ENCODE measurements at places on chromosomes 11 and 22. TPM values are rescaled to one million over a fixed set of nuclear protein-coding genes. Genes with fewer than 3 reads are reported as not detected.

GRCh38 chr11:108341654-108342053 lies 118.8 kb downstream of the ATM start:
- H3K4me3 ChIP-seq = no peak overlapping the region
- H3K4me1 ChIP-seq = no peaks in the 10 kb centered on the region
- no peak for DNase-seq

- H3K4me1 ChIP-seq = peaks cover 12% of the 10 kb centered on the region
- H3K36me3 ChIP-seq = peaks cover 78% of the 10 kb centered on the region
- DNase-seq = no peak
- H3K27me3 ChIP-seq = no peaks in the 10 kb centered on the region
- peak overlapping the region; percentile 90 for H3K27ac ChIP-seq
- no peak overlapping the region for H3K4me3 ChIP-seq
These were observed 11.3 kb downstream of the PHRF1 start for GRCh38 chr11:587546-587945.

APOL3 gene
- 20.1 TPM for total RNA-seq

DNA sequence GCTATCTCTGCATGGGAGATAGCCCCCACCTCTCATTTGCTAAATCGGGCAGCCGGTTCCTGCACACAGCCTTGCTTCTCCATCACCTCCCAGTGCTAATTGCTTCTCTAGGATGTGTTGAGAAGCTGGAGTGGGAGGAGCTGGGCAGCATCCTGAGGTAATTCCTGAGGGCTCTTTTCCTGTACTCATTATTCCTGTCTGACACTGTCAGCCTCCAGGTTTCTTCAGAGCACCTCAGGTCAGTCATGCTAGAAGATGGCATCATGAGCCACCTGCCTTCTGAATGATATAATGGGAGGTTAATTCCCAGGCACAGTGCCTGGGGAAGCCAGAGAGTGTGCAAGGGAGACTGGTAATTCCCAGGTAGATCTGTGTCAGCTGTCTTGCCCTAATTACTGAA lies 133.0 kb downstream of the RAB38 start:
- no peaks in the 10 kb centered on the region for H3K36me3 ChIP-seq
- no peak overlapping the region for H3K4me3 ChIP-seq
- no peak overlapping the region for H3K27ac ChIP-seq
- DNase-seq = no peak
- H3K4me1 ChIP-seq = peaks cover 11% of the 10 kb centered on the region

APOL5 gene
- total RNA-seq = not detected

OR8A1 gene
- total RNA-seq = not detected

DNA sequence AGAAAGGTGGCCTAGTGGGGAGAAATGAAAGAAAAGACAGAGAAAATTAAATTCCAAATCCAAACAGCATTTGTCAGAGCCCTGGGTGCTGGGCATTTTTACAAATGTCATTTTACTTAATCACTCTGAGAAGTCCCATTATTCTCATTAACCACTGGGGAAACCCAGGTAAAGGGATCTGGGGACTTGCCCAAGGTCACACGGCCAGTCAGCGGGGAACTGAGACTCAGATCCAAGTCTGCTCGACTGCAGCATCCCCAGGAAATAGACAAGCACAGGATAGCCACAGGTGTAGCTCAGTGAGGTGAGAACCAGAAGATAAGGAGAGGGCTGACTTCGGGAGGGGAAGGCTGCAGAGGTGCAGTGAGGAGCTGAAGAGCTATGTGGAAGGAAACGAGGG lies 7.9 kb downstream of the NRXN2 start:
- DNase-seq = no peak
- peaks cover 75% of the 10 kb centered on the region for H3K27me3 ChIP-seq
- no peaks in the 10 kb centered on the region for H3K36me3 ChIP-seq
- no peak overlapping the region for H3K27ac ChIP-seq
- H3K4me3 ChIP-seq = no peak overlapping the region

- H3K4me1 ChIP-seq = peaks cover 13% of the 10 kb centered on the region
- peak overlapping the region; percentile 53 for H3K27ac ChIP-seq
- H3K36me3 ChIP-seq = no peaks in the 10 kb centered on the region
- no peaks in the 10 kb centered on the region for H3K27me3 ChIP-seq
- DNase-seq = no peak
These were observed 11.0 kb downstream of the OSBPL5 start for GRCh38 chr11:3154001-3154599.

- H3K4me3 ChIP-seq = no peak overlapping the region
- no peak overlapping the region for H3K27ac ChIP-seq
- H3K27me3 ChIP-seq = no peaks in the 10 kb centered on the region
- no peak for DNase-seq
- H3K4me1 ChIP-seq = peaks cover 41% of the 10 kb centered on the region
- no peaks in the 10 kb centered on the region for H3K36me3 ChIP-seq
These were observed 93.7 kb downstream of the STIM1 start for GRCh38 chr11:3949125-3949524.

DNA sequence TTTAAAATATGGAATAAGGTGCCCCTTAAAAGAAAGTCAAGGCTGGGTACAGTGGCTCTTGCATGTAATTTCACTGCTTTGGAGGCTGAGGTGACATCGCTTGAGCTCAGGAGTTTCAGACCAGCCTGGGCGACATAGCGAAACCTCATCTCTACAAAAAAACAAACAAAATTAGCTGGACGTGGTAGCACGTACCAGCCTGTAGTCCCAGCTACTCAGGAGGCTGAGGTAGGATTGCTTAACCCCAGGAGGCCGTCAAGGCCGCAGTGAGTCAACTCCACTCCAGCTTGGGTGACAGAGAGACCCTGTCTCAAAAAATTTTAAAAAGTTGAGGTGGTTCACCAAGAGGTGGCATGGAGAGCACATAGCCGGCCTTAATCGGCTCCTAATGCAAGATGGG lies 17.7 kb upstream of the ADORA2A start:
- peaks cover 47% of the 10 kb centered on the region for H3K4me1 ChIP-seq
- no peaks in the 10 kb centered on the region for H3K27me3 ChIP-seq
- no peak overlapping the region for H3K4me3 ChIP-seq

DNA sequence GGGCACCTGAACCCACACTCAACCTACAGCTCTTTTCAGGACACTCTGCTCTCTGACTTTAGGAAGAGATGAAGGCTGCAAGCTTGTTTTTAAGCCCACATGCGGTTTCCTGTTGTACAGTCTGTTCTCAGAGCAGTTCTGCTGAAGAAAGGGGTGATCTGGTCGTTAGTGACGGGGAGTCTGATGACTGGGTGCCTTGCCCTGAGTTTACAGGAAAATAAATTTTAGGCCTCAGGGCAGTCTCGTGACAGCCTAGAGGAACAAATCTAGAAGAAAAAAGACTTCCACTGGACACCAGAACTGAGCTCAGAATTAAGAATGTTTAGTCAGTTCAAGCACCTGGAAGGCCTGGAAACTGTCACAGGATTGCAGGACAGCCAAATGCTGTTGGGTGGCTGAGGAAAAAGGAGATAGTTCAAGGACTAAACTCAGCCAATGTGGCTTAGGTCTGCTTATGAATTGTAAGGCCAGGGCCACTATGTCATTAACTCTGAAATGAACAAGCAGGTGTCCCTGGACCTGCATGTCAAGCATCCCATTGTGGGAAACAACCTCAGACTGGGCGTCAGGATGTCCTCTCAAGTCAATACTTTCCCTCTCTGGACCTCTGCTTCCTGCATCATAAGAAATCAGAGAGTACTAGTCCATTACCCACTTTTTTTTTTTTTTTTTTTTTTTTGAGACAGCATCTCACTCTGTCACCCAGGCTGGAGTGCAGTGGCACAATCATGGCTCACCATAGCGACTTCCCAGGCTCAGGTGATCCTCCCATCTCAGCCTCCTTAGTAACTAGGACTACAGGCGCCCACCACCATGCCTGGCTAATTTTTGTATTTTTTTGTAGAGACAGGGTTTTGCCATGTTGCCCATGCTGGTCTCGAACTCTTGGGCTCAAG lies 5.7 kb downstream of the PIK3IP1 start:
- H3K4me3 ChIP-seq = no peak overlapping the region
- H3K27me3 ChIP-seq = no peaks in the 10 kb centered on the region
- H3K36me3 ChIP-seq = peaks cover 80% of the 10 kb centered on the region
- peak; percentile 42 for DNase-seq
- peaks cover 52% of the 10 kb centered on the region for H3K4me1 ChIP-seq

- no peak for DNase-seq
- H3K27ac ChIP-seq = no peak overlapping the region
- H3K4me3 ChIP-seq = no peak overlapping the region
- peaks cover 7% of the 10 kb centered on the region for H3K4me1 ChIP-seq
These were observed 503.8 kb upstream of the CCDC179 start for GRCh38 chr11:23364076-23364475.

GRCh38 chr11:70301191-70301590 lies 30.7 kb downstream of the PPFIA1 start:
- no peak for DNase-seq
- H3K27ac ChIP-seq = no peak overlapping the region
- no peak overlapping the region for H3K4me3 ChIP-seq
- H3K4me1 ChIP-seq = peaks cover 20% of the 10 kb centered on the region
- no peaks in the 10 kb centered on the region for H3K27me3 ChIP-seq

DNA sequence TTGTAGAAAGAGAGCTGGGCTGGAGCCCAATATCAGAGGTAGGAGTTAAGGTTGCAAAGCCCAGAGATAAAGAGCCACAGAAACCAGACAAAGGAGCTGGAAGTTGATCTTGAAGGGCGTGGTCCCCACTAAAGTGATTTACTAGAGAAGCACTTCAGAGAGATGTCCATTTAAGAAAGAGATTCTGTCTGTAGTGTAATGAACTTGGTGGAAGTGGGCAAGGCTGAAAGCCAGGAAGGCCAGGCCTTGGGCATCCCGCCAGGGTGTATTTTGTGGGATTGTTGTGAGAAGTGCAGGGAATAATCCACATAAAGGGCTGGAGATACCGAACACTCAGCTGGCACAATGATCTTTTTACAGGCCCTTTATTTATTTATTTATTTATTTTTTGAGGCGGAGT lies 1398.8 kb downstream of the TBC1D22A start:
- H3K27ac ChIP-seq = no peak overlapping the region
- H3K4me1 ChIP-seq = no peaks in the 10 kb centered on the region
- no peaks in the 10 kb centered on the region for H3K36me3 ChIP-seq
- no peak overlapping the region for H3K4me3 ChIP-seq

- H3K4me3 ChIP-seq = no peak overlapping the region
- no peaks in the 10 kb centered on the region for H3K4me1 ChIP-seq
- peaks cover 10% of the 10 kb centered on the region for H3K27me3 ChIP-seq
- no peak for DNase-seq
- no peaks in the 10 kb centered on the region for H3K36me3 ChIP-seq
- no peak overlapping the region for H3K27ac ChIP-seq
These were observed 34.5 kb downstream of the WT1 start for GRCh38 chr11:32400670-32401369.

ENTHD1 gene
- total RNA-seq = not detected

- no peaks in the 10 kb centered on the region for H3K36me3 ChIP-seq
- no peaks in the 10 kb centered on the region for H3K27me3 ChIP-seq
- no peak overlapping the region for H3K27ac ChIP-seq
These were observed 6.9 kb upstream of the RAD9A start for GRCh38 chr11:67384851-67385366.

DNA sequence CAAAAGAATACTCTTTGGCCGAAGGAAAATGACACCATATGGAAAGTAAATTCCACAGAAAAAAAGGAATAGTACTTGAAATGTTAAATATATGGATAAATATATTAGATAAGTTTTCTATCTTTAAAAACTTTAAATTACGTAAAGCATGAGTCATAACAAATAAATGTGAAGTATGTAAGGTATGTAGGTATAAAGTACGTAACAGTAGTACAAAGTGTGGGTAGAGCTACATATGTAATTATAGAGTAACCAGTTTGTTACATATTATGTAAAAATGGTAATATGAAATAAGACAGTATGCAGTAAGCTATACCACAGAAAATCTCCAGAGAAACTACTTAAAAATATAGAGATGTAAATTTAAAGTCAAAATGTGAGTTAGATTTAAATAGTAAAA lies 582.3 kb upstream of the CHORDC1 start:
- no peak overlapping the region for H3K27ac ChIP-seq
- no peaks in the 10 kb centered on the region for H3K4me1 ChIP-seq
- H3K27me3 ChIP-seq = no peaks in the 10 kb centered on the region
- no peak overlapping the region for H3K4me3 ChIP-seq

DNA sequence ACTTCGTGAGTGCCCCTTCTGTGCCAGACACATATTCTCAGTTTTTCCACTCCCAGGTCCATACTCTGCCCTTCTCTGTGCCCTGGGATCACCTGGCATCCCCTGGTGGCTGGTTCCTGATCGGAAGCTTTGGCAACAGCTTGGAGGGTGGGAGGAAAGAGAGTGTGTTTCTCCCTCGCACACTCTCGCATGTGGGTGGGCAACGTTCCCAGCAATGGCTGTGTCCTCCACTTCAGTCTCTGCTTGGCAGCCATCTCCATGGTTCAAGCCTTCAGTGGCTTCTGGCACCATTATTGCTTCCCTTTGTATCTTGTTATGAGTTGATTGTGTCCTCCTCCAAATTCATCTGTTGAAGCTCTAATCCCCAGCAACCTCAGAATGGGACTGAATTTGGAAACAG lies 342.7 kb upstream of the SYN3 start:
- DNase-seq = no peak
- no peaks in the 10 kb centered on the region for H3K4me1 ChIP-seq
- H3K4me3 ChIP-seq = no peak overlapping the region
- H3K27me3 ChIP-seq = no peaks in the 10 kb centered on the region
- H3K36me3 ChIP-seq = no peaks in the 10 kb centered on the region

MED19 gene
- 22.6 TPM for total RNA-seq

DNA sequence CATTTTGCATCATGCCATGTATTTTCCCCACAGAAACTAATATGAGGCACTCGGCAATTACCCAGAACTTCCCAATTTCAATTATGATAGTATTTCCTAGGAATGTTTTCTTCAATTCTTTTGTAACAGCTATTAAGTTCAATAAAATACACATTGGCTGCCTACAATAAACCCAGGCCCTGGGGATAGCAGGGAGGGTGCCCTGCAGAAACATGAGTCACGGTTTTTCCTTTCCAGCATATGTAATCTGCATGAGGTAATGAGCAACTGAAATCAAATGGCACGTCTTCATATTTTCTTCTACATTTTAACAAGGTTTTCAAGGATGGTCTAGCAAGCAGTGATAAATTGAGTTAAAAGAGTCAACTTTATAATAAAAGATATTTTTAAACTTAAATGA lies 32.0 kb downstream of the GUCY1A2 start:
- peaks cover 9% of the 10 kb centered on the region for H3K4me1 ChIP-seq
- H3K36me3 ChIP-seq = no peaks in the 10 kb centered on the region
- no peak for DNase-seq
- no peak overlapping the region for H3K27ac ChIP-seq
- no peak overlapping the region for H3K4me3 ChIP-seq
- H3K27me3 ChIP-seq = no peaks in the 10 kb centered on the region

PRAME gene
- total RNA-seq = 2.1 TPM

Measured in adrenal gland (tissue), 19 donors.